ENCODE measurements at places on chromosomes 5 and 9.

DNA sequence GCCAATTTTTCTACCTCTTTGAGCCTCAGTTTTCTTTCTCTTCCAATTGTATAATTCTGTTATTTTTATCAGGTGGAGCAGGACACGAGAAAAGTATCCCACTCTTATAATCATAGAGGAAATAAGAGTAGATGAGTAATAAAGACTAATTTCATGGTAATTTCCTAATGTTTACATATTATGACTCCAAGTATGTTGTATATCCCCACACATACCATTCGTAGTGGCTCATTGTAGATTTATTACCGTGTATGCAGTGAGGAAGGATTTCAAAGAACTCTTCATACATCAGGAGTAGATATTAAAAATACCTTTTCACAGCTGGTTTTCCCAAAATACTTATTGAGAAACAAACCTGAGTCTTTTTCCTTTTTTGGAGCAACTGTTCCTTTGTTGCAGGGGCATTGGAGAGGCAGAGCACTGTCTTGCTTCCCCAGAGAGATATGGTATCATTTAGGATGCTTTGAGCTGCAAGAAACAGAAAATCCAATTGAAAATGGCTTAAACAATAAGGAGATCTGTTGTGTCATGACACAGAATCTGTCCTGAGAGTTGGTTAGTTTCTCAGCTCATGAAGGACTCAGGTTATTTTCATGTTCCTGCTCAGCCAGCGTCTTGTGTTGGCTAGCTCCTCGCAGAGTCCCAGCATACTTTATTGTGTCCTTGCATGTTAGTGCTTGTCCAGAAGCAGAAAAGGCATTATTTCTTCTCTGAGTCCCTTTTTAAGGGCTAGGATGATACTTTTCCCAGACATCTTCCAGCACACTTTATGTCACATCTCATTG lies 291.2 kb downstream of the ARHGAP26 start:
- DNase-seq, result no peak

- DNase-seq, result no peak
Measured at GRCh38 chr5:36875051-36875789, 1.3 kb upstream of the NIPBL start.

DNA sequence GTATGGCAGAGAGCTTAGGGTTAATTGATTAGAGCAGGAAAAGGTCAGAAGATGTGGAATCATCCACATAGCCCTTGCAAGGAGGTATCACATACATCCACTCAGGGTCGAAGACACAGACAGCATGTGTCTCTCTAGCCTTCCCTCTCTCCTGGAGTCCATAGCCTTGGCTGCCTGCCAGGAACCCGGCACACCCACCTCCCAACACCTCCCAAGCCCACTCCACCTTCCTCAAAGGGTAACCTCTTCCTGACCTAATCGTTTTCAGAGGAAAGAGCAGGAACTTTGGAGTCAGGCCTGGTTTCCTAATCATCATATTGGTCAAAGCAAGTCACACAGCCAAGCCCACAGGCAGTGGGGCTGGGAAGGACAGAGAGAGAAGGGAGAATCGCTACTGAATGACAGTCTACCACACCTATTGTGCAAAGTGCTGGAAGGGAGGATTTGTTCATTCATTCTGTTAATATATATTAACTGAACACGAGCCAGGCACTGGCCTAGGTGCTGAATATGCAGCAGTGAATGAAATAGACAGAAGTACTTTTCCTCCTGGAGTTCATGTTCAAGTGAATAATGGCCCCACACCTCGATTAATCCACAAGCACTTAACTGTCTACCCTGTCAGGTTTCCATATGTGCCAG lies 107.8 kb downstream of the KCNIP1 start:
- DNase-seq, result no peak

DNA sequence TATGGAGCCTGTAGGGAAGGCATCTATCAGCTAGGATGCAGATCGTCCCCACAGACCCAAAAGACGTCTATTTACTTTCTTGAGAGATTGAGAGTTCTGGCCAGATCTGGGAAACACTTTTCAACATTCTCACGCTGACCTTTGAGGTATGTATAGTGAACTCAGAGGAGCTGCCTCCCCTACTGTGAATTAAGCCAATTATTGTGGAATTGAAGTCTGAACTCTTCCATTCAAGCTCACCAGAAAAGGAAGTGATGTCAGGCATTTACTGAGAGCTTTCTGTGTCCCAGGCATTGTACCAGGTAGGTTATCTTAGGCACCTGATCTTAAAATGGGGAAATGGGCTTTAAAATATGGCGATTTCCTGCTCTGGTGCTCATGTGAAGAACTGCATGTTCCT lies 136.5 kb downstream of the SV2C start:
- no peak for DNase-seq

DNA sequence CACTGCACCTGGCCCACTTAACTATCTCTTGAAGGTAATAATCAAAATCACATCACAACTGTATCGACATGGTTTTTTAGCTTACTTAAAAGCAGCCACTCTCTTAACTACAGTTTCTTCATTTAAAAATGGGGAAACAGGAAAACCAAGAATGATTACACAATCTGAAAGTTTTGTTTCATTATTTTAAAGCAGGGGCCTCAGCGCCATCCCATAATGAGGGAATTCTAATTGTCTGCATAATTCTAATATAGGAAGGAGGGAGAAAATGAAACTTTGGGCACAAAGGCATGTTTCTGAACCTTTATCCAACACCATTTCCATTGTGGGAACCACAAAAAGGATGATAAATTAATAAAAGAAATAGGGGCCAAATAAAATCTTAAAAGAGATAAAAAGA lies 7.6 kb downstream of the HACD4 start:
- DNase-seq, result no peak

DNA sequence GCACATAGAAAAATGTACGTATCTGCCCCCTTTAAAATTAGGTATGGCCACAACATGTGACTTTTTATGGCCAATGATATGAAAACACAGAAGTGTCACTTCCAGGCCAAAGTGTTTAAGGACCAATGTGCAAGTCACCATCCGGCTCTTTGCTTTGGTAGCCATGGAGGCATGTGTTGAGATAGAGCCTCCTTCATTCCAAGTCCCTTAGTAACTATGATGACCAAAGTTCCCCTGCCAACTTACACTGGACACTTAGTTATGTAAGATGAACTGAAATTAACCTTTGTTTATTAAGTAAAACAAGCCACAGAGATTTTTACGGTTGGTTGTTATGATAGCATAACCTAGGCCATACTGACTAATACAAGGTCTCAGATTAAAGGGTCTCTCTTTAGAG lies 51.0 kb downstream of the FBN2 start:
- DNase-seq, result no peak

- DNase-seq, result no peak
Measured at GRCh38 chr5:134833340-134834032, 12.3 kb upstream of the C5orf24 start.

GRCh38 chr9:28409919-28410318 lies 836.6 kb upstream of the C9orf72 start:
- no peak for DNase-seq

- DNase-seq, result no peak
Measured at GRCh38 chr5:40521925-40522324, 157.8 kb upstream of the PTGER4 start.

Measured in activated CD4-positive, alpha-beta T cell treated with anti-CD3 and anti-CD28 coated beads, Interleukin-2, amount 50 U/mL, for 24 hours (primary cell).